ENCODE measurements at places on chromosomes 12 and 14.

GRCh38 chr14:60646226-60646818 is 3.0 kb downstream of the SIX1 start:
- DNase-seq = no peak

DNA sequence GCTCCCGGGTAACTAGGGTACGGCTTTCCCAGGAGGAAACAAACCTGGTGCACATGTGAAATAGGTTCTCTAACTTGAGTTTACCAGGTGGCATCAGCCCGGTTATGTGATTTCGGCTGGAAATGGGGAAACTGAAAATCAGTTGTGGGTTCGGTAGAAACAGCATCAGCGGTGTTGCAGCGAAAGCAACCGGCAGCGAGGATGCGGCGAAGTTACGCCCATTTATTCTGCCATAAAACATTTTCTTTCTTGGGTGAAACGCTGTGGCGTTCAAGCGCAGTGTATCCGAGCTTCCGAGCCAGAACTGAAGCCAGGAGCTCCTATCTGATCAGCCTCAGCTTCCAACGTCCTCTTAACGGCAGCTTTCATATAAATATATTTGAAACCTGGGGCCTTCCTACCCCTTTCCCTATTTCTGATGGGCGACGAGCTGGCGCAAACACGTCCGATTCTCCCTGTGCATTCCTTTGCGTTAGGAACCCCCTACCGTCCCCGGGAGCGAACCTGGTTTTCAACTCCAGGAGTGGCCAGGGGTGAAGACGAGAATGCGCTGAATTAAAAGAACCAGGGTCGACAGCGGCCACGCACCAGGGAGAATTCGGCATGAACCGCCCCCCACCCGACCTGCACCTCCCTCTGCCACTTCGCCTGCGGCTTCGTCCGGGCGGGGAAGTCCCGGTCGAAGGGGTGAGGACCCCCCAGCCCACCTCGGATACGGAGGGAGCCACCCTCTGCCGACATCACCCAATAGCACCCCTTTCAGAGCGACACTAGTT is 1.6 kb downstream of the DPF3 start:
- no peak for DNase-seq

- peak; percentile 69 for DNase-seq
Observed at GRCh38 chr12:89390802-89391673, 38.7 kb upstream of the DUSP6 start.

GRCh38 chr14:100374876-100375265 is 51.7 kb downstream of the SLC25A47 start:
- no peak for DNase-seq

- DNase-seq = no peak
Observed at GRCh38 chr14:61533513-61534255, 161.6 kb upstream of the HIF1A start.
